ENCODE measurements at places on chromosomes 1 and 21.

DNA sequence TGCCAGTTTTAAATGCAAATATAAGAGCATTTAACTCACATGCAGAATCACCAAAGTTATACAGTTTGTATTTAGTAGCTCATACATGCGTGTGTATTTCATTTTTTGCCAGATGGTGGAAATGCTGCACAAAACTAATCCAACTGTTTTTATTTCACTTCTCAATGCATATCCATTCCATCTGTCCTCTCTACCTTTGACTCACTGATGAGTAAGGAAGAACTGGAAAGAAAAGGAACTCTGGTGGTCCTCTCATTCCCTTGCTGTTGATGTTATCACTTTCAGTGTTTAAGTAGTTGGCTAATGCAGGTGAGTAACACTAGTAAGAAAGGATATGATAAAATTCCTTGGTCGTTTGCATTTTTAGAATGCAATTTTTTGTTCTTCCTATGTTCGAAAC lies 5.7 kb upstream of the SLC1A7 start:
- peak; percentile 51 for DNase-seq

- DNase-seq: no peak
These were observed 14.4 kb upstream of the VPS26C start for GRCh38 chr21:37281579-37281978.

- DNase-seq: no peak
These were observed 44.1 kb upstream of the GLIS1 start for GRCh38 chr1:53783056-53783455.

- DNase-seq: no peak
These were observed 11.7 kb upstream of the FCMR start for GRCh38 chr1:206933333-206933945.

DNA sequence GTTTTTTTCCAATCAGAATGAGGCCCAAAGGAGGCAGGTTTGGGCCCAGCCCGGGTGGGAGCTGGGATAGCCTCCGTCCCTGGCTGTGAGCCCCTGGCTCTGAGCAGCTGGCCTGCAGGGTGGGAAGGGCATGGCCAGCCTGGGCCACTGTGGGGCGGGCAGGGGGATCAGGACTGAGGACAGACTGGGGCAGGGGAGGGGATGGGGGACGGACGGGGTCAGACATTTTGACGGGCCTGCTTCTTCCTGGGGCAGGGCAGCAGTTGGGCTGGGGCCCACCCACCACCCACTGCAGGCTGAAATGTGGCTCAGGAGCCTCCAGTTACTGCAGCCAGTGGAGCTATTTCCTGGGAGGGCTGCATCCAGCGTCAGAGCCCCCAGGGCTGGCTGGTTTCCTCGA lies 2.5 kb upstream of the SLC6A9 start:
- DNase-seq: no peak

GRCh38 chr1:26190373-26190987 lies at the start of gene CATSPER4:
Gene CATSPER4 (plus strand): TSS chr1:26190602. CDS start chr1:26190628, 26 bp downstream.
- no peak for DNase-seq

DNA sequence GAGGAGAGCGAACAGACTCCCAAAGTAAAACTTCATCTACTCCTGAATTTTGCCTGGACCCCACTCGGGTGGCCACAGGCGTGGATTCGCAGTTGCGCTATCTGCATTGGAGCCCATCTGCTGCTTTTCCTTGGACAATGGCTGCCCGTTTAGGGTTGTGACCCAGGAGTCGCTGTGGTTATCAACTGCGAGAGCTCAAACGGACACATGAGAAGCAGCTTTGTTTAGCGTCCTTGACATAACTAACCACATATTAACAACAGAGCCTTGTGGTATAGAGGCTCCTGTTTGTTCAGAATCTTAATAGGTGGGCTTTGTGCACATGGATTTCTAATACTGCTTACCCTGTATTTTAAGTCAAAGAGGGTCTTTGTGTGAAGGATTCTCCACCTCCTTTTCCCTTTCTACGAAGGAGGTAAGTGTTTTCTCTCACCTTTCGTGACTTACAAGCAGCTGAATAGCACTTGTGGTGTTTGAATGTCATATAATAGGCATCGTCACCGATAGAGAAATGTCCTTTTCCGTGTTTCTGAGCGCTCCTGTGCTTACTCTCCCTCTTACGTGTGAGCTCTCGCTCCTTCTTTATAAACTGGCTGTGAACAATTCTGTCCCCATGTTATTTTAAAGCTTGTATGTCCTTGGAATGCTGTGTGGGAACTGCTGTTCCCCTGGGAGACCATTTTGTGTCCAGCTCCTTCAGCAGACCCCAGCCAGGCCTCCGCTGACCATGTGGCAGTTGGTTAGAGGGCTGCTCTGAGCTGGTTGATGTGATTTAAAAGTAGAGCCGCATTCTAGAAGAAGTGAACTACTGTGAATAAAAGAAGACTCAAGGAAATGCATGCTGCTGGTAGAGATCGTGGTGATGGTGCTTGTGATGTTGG lies 441.4 kb downstream of the RPS6KC1 start:
- DNase-seq: no peak

DNA sequence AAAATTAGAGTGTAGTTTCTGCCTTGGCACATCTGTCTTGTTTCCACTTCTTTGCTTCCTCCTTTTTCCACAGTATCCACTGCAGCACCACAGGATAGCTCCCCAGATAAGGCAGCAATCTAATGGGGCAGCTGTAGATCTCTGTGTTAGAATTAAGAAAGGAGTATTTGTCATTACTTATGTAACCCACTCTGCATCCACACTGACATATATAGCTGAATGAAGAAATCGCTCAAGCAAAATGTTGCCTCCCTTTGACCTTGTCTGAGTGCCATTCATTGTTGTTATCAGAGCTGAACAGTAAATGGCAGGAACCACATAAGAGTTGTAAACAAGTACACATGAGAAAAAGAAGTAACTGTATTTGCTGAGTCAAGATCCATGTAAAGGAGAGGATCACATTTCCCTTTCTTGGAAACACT lies 45.9 kb upstream of the DPH5 start:
- no peak for DNase-seq

GRCh38 chr1:51697166-51697565 lies 80.3 kb downstream of the OSBPL9 start:
- no peak for DNase-seq

DNA sequence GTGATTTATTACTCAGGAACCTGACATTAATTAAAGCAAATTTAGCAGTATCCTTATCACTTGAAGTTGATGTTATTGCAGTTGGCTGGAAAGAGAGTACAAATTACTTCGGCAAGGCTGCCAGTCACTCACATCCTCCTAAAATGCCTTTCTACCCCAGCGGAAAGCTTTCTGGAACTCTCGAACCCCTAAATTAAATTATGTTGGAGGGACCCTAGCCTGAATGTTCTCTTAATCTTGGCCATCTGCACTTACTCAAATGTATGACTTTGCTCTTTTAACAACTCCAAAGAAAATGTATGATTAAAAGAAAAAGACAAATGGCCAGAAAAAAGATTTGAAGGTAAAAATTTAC lies 242.6 kb upstream of the USP25 start:
- DNase-seq: no peak

DNA sequence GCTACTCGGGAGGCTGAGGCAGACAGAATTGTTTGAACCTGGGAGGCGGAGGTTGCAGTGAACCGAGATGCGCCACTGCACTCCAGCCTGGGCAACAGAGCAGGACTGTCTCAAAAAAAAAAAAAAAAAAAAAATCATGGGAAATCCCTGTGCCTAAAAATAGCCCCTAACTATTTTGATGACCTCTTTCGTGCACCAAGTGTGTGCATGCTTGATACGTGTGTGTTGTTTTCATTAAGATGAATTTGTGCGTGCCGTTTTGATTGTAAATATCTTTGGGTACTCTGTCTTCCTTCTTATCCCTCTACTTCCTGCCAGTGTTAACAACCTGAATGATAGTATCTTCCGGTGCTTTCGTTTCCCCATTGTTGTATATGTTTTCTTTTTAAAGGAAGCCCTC lies 9.8 kb downstream of the CACYBP start:
- no peak for DNase-seq

GRCh38 chr1:11579506-11579905 lies 74.7 kb downstream of the FBXO2 start:
- no peak for DNase-seq

GRCh38 chr1:192443616-192444015 lies 126.8 kb downstream of the RGS21 start:
- no peak for DNase-seq

GRCh38 chr1:113946678-113947387 lies 17.7 kb downstream of the HIPK1 start:
- DNase-seq: no peak

DNA sequence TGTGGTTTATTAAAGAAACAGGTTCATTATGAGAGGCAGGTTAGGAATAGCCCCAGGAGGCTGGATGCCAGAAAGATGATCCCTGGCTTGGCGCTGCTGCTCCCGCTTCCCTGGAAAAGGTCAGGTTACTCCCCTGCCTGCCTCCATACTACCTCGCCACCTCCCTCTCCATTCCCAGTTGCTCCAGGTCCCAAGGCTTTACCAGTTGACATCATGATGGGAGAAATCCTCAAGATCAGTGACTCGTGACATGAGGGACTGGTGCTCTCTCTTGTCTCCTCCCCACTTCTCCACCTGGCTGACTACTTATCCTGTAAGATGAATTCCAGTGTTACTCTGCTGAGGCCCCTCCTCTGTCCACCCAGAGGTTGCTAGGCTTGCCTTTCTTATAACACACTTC lies 19.7 kb downstream of the VASH2 start:
- no peak for DNase-seq

DNA sequence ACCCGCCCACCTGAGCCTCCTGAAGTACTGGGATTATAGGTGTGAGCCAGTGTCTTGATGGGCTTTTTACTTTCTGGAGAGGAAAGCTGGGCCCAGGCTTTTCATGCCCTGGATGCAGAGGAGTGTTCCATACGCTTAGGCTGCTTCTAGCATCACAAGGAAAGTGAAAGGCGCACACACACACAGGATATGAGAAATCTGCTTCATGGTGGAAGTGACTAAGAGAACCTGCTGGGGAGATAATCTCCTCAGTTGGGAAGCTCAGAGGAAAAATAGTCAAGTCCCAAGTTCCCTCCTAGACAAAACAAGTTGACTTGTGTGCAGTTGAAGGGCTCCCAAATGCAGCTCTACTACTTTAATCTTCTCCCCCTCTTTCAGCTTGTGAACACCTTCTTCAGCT lies 2.2 kb downstream of the NUDC start:
- DNase-seq: no peak

DNA sequence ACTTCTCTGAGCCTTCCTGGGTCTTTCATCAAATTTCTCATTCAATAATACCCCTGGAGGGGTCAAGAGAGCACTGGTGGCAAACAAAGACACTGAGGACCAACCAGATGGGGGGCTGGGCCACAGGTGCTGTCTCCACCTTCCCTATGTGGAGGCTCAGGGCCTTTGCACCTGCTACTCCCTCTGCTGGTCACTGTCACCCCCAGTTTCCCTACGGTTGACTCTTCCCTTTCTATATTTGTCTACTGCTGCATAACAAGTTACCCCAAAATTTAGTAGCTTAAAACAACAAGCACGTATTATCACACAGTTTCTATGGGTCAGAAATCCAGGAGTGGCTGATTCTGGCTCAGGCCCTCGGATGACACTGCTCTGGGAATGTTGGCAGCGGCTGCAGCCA lies 138.8 kb upstream of the RUNX3 start:
- no peak for DNase-seq

DNA sequence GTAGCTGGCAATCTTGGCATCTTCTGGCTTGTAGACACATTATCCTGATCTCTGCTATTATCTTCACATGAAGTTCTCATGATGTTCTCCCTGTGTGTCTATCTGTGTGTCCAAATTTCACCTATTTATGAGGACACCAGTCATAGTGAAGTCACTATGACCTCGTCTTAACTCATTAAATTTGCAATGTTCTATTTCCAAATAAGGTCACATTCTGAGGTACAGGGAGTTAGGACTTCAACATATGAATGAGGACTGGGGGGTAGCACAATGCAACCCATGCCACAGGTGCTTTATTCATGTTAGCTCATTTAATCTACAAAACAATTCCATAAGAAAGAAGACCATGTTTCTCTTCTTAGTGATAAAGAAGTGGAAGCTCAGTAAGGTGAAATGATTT lies 206.2 kb upstream of the C8B start:
- no peak for DNase-seq

DNA sequence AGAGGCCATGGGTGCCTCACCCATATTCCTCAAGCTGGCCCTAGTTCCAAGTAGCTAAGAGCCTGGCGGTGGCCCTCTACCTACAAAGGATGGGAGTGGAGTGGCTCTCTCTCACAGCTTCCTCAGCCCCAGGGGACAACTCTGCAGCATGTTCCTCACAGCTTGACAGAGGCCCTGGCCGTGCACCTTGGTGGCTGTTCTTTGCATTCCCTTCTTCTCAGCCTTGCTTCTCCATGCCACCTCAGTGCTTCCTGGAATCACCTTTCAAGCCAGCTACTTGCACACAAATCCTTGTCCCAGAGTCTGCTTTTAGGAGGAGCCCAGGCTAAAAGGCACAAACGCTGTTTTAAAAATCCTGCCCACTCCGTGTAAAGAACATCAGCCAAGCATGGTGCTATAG lies 69.0 kb upstream of the DIRAS3 start:
- no peak for DNase-seq

- DNase-seq: no peak
These were observed 754 bp upstream of the PDPN start for GRCh38 chr1:13582713-13583443.

- DNase-seq: no peak
These were observed 53.3 kb downstream of the MDM4 start for GRCh38 chr1:204569478-204569877.

GRCh38 chr1:233389169-233389568 lies 61.6 kb downstream of the MAP3K21 start:
- DNase-seq: no peak

GRCh38 chr1:17475752-17476151 lies 36.3 kb upstream of the RCC2 start:
- peak; percentile 27 for DNase-seq

- no peak for DNase-seq
These were observed 94.1 kb downstream of the GALNT2 start for GRCh38 chr1:230160957-230161771.

DNA sequence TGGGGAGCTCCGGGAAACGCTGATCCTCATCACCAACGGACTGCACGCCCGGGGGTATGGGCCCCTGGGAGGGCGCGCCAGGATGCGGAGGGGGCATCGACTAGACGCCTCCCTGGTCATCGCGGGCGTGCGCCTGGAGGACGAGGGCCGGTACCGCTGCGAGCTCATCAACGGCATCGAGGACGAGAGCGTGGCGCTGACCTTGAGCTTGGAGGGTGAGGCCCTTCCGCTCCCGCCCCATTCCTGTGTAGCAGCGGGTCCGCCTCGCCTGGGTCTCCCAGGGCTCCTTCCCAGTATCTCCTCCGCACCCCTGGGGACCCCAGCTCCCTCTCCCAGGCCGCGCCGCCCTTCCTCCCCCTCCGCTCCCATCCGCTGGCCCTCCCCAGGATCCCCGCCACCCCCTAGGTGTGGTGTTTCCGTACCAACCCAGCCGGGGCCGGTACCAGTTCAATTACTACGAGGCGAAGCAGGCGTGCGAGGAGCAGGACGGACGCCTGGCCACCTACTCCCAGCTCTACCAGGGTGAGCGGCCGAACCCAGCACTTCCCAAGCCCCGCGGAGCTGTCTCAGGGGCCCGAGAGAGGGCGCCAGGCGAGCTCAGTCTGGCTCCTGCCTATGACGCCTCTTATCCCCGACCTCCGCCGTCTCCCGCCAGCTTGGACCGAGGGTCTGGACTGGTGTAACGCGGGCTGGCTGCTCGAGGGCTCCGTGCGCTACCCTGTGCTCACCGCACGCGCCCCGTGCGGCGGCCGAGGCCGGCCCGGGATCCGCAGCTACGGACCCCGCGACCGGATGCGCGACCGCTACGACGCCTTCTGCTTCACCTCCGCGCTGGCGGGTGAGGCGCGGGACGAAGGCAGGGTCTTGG lies 5.0 kb downstream of the HAPLN2 start:
- no peak for DNase-seq
